ENCODE measurements at places on chromosomes 7 and 10. TPM values are rescaled to one million over a fixed set of nuclear protein-coding genes. Genes with fewer than 3 reads are reported as not detected.

Gene PLEKHS1
- total RNA-seq = 0.12 TPM

Gene TMEM178B
- 1.2 TPM for total RNA-seq

Gene GPR37
- 10.4 TPM for total RNA-seq

Gene HOXA1
- 2.3 TPM for total RNA-seq

Gene PHTF2
- total RNA-seq = 17.5 TPM

Gene PIP
- total RNA-seq = not detected

Gene HTRA1
- total RNA-seq = 137 TPM

Gene OR6V1
- total RNA-seq = not detected

Gene ACBD7
- total RNA-seq = not detected

DNA sequence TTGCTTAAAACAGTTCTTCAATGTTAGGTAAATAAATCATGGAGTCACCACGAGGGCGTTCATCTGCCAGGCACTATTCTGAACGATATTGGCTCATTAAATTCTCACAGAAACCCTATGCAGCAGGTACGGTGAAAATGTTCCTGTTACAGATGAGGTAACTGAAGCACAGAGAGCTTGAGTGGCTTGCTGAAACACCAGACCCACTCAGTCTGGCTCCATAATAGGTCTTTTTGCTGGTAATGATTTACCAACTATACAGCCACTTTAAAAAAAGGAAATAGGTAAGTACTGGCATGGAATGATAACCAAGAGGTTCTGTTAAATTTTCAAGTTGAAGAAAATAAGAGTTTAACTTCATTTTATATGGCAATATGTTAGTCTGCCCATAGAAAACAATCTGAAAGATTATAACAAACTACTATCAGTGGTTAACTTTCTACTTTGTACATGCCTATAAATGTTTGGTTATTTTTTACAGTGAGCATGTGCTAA, 1.3 kb upstream of the TM9SF3 start:
- ATAC-seq = no peak

- ATAC-seq = no peak
These were observed 1050.5 kb downstream of the XPNPEP1 start for GRCh38 chr10:108872854-108873253.

- peak; percentile 76 for ATAC-seq
These were observed 124.4 kb downstream of the AMPH start for GRCh38 chr7:38506756-38507155.

GRCh38 chr7:124924906-124925305, 4.7 kb downstream of the POT1 start:
- ATAC-seq = no peak

GRCh38 chr10:43340619-43341018, 30.8 kb upstream of the FXYD4 start:
- ATAC-seq = no peak

- no peak for ATAC-seq
These were observed 162.9 kb downstream of the ACTR3B start for GRCh38 chr7:152922318-152923081.

- ATAC-seq = no peak
These were observed 8.4 kb downstream of the RHEB start for GRCh38 chr7:151511270-151511669.

DNA sequence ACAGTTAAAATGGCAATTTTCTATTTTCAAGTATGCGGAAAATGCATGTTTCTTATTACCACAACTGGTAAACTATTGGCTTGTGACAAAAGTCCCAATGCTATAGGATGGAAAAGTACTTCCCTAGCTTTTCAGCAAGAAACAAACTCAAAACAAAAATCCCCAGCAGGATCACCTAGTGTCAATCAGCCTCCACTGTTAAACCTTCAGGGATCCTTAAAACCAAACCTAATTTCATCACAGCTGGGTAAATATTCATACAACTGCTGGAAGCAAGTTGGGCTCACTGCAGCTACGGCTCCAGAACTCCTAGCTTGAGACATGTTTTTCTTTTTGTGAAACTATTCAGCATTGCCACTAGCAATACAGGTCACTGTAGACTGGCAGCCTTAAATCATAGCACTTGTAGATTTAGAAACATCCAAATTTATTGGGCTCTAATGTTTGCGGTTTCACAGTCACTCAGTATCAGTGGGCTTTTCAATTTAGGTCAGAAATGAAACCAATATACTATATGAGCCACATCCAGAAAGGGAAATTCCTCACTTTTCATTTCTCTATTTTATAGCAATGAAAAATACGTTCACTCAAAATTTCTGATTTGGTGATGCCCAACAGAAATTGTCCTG, 145.2 kb upstream of the ANK3 start:
- no peak for ATAC-seq

DNA sequence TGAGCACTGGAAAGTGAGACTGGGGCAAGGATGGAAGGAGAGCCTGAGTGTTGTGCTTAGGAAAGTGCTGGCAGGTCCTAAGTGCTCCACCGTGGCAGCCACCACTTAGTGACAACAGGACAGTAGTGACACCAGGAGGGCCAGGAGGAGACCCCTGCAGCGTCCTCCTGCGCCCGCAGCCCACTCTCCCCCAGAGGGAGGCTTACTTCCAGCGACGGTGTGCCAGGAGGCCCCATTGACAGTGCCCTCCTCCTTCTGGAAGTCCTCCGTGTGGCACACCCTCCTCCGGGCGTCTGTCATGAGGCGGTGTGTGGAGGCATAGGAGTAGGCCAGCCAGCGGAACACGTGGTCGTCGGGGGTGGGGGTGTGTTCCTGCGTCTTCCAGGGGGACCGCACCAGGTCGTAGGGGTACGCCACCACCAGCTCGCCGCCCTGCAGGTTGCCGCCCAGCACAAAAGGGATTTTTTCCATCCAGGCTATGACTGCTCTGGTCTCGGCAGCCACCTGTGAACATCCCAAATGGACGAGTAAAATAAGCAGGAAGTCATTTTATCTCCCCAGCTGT, 95.6 kb downstream of the GPR26 start:
- ATAC-seq = no peak

DNA sequence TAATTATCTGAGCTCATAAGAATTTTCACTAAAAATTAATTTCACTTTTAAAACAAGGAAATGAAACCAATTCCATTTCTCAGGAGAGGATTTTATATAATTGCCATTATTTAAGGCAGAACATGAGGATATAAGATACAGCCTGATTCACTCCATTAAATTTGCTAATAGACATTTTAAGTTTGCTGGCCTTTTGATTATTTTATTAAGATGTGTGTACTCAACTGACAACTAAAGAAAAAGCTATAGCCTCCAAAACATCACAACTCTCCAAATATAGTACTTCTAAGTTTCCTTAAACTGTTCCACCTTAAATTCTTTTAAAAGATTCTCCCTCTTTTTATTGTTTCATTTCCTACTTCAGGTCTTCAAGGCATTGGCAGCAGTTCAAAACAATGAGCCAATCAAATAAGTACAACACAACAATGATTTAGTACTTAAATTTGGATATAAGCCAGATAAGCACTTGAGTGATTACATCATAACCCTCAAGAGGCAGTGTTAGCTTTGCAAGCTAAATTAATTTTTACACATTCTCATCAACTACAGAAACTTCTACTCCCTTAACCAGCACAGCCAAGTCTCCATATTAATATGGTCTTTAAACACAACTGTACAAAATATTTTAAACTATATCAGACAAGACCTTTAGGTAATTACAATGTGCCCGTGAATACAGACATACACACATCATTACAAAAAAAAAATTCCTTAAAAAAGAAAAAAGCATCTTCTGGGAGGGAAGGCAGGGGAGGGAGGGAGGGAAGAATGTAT, 121.8 kb downstream of the KMT2C start:
- peak; percentile 84 for ATAC-seq

GRCh38 chr10:103350175-103350516, 794 bp downstream of the PCGF6 start:
- ATAC-seq = no peak

GRCh38 chr7:32155712-32156111, 85.5 kb upstream of the PDE1C start:
- ATAC-seq = no peak

DNA sequence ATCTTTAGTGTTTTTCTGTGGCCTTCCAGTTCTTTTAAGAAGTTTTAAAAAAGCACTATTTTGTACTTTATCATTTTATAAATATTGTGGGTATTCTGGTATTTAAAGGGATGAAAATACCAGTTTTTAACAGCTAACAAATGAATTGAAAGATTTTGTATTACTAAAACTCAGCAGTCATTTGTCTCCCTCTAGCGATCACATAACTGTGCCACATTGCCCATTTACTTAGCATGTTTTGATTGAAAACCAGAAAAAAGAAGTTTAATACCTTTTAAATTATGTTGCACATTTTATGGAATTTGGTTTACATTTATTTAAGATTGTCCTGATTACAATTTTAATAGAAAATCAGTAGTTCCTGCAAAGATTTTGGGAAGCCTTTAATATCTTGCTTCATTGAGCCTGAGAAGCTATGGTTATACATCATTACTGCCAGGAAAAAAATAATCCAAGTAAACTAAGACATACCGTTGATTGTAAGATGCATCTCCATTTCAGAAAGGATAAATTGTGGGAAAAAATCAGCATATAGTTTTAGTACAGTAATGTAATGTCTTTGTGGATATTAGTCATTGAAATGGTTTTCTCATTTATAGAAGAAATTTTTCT, 34.9 kb downstream of the TAX1BP1 start:
- no peak for ATAC-seq

DNA sequence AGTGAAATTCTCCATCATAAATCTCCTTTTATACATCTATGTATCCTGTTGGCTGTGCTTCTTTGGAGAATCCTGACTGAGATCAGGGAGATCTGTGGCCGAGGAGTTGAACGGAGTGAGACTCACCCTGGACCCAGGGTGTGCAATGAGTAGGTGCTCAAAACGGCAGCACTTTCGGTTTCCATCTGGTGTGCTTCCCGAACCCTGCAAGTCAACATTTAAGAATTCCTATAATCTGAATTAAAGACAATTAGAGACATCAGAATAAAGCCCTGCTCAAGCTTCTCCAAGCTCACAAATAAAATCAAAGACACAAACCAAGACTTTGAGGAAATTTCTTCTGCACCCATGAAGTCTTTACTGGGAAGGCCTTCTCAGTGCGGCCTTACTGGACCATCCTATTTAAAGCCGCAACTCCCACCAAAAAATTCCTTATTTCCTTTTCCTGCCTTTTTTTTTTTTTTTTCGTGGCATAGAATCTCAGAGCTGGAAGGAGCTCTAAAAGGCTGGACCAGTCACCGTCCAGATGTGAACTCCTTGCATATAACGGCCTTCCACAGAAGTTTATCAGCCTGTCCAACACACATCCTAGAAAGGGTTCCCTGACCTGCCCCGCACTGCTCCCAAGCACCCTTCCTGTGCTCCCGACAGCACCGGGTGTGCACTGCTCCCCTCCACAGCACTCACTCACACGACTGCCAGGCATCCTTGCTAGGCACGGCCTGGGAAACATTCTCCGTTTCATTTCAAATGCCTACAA, 29.7 kb downstream of the GNA12 start:
- ATAC-seq = no peak

- ATAC-seq = no peak
These were observed 180.3 kb downstream of the CCDC71L start for GRCh38 chr7:106480616-106481031.

DNA sequence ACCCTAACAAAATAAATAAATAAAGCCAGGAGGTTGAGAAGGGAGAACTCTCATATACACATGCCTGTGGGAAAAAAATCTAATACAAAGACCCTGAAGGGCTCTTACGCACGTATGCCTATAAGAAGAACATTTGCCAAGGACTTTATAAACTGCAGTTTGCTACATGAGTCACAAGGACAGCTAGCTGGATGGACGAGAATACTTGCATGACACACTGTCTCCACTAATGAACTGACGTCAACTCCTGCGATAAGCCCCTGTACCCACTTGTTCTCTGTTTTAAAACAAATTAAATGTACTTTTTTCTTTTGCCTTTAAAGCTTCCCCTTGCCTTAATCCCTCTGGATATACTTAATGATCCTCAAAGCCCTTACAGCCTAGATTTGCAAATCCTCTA, 374.6 kb upstream of the GHITM start:
- ATAC-seq = no peak

GRCh38 chr10:122510736-122511135, 49.4 kb downstream of the HTRA1 start:
- no peak for ATAC-seq

GRCh38 chr7:41446606-41447449, 256.1 kb downstream of the INHBA start:
- ATAC-seq = no peak

GRCh38 chr7:37107047-37107750, 341.5 kb downstream of the ELMO1 start:
- ATAC-seq = no peak

DNA sequence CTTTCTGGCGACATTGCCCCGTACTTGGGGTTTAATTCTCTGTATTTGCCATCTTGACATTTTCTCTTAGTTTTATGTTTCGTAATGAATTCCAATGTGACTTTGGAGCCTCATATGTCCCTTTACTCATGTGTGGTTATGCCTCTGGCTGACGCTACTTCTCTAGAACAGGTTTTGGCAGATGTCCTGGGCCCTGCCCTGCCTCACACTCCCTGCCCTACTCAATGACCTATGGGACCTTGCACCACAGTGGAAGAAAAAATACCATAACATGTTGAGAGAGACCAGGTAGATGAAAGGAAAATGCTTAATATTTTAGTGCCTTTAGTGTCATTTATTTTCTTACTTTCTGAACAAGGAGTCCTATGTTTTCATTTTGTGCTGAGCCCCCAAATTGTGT, 400.5 kb downstream of the TFEC start:
- no peak for ATAC-seq

GRCh38 chr7:134435161-134435920, 23.6 kb downstream of the AKR1B1 start:
- no peak for ATAC-seq

DNA sequence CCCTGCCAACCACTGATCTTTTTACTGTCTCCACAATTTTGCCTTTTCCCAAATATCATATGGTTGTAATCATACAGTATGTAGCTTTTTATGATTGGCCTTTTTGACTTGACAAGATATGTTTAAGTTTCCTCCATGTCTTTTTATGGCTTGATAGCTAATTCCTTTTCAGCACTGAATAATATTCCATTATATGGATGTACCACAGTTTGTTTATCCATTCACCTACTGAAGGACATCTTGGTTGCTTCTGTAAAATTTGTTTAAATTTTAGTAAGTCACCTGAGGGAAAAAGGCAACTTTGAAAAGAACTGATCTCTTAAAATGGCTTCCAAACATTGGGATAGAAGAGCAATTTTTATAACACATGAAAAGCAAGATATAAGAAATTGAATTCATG, 43.5 kb downstream of the ATRNL1 start:
- ATAC-seq = no peak

- ATAC-seq = no peak
These were observed 343.0 kb upstream of the PCDH15 start for GRCh38 chr10:55144001-55144400.
